Activated T-helper 1 cell treated with anti-CD3 and anti-CD28 coated beads, Interleukin-12 subunit alpha, Interleukin-12 subunit beta, Interleukin-2, Interleukin-4 antibody, amounts not matched to agents 30 ng/mL and 10 ng/mL and 1 ng/mL, durations not matched to agents 14 hours and 24 hours and 36 hours (primary cell): ENCODE measurements at places on chromosomes 5 and 9. TPM values are rescaled to one million over a fixed set of nuclear protein-coding genes. Genes with fewer than 3 reads are reported as not detected.

DNA sequence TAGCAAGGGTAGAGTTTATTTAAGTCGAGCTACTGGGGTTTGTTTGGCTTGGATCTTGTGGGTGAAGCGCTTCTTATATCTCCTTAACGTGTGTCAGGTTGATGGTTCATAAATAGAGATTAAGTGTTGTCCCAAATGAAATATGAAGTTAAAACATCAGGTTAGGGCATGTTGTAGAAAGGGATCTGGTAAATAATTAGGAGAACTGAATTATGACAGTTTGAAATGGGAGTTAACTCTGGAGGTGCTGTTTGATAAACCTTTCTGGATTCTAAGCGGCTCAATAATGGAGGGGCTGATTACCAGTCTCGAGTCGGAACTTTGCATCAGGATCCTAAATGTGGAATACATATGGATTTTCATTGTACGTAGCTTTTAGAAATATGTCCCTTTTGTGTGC lies 717.0 kb upstream of the WWC1 start:
- no peak overlapping the region for H3K27ac ChIP-seq
- peaks cover 9% of the 10 kb centered on the region for H3K27me3 ChIP-seq
- no peaks in the 10 kb centered on the region for H3K36me3 ChIP-seq
- no peak for DNase-seq
- H3K4me1 ChIP-seq, result no peaks in the 10 kb centered on the region
- H3K4me3 ChIP-seq, result no peak overlapping the region

DNA sequence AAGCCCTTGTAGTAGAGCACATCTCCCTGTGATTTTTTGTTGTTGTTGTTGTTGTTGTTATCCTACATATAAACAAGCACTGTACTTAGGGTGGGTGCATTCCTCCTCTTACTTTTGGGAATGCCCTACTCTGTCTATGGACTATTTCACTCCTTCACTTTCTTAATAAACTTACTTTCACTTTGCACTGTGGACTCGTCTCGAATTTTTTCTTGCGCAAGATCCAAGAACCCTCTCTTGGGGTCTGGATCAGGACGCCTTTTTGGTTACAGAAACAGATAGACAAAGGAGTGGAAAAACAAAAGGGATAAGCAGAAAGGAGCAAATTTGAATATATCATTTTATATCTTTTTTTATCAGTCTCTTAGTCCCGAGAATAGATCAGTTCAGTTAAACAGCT lies 14.4 kb upstream of the PAIP1 start:
- H3K27ac ChIP-seq, result no peak overlapping the region
- no peaks in the 10 kb centered on the region for H3K27me3 ChIP-seq
- no peaks in the 10 kb centered on the region for H3K4me1 ChIP-seq
- H3K4me3 ChIP-seq, result no peak overlapping the region
- DNase-seq, result no peak

The CORO2A gene
- 1.3 TPM in 2 replicates for total RNA-seq

DNA sequence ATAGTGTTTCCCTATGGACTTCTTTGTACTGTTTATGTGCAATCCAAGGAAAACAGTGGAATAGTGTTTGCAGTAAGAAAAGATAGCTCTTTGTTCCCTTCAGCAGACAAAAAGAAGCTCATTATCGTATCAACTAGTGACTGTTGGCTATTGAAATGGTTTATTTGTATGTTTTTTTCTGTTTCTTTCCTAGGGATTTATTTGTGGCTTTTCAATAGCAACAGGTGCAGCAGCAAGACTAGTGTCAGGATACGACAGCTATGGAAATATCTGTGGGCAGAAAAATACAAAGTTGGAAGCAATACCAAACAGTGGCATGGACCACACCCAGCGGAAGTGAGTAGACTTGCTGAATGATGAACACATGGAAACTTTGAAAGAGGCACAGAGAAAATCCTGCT lies 65.1 kb downstream of the SLC44A1 start:
- H3K4me3 ChIP-seq, result no peak overlapping the region
- H3K36me3 ChIP-seq, result no peaks in the 10 kb centered on the region
- H3K4me1 ChIP-seq, result no peaks in the 10 kb centered on the region

The HRCT1 gene
- not detected in 2 replicates for total RNA-seq

The JAKMIP2 gene
- 1.1 TPM in 2 replicates for total RNA-seq
